Stimulated activated CD8-positive, alpha-beta memory T cell treated with anti-CD3 and anti-CD28 coated beads, Interleukin-7, amount 100 ng/mL, for 4 hours (primary cell): ENCODE measurements at places on chromosomes 3 and 15.

DNA sequence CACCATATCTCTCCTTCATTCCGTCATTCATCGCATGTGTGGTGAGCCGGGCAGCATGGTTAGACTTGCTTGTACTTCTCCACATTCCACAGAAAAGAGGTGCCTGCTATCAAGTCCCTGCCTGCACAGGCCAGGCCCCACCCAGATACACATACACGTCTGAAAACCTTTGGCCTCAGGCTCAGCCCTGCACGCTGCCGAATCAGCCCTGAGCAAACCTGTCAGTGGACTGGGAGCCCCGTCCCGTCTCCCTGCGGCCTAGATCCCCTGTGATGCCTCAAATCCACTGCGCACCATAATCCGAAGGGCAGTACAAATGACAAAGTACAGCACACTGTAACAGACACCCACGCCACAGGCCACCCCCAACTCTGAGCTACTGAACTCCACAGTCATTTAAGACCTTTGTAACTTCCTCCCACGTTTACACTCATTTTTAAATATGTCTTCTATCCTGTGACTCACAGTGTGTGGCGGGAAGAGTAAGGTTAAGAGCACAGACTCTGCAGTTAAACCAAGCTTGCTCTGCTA, 67.1 kb downstream of the MB21D2 start:
- peak; percentile 8 for DNase-seq

GRCh38 chr15:24067733-24068501, 380.8 kb upstream of the NDN start:
- DNase-seq = no peak

GRCh38 chr3:119571688-119572087, 7.6 kb upstream of the ADPRH start:
- DNase-seq = no peak

DNA sequence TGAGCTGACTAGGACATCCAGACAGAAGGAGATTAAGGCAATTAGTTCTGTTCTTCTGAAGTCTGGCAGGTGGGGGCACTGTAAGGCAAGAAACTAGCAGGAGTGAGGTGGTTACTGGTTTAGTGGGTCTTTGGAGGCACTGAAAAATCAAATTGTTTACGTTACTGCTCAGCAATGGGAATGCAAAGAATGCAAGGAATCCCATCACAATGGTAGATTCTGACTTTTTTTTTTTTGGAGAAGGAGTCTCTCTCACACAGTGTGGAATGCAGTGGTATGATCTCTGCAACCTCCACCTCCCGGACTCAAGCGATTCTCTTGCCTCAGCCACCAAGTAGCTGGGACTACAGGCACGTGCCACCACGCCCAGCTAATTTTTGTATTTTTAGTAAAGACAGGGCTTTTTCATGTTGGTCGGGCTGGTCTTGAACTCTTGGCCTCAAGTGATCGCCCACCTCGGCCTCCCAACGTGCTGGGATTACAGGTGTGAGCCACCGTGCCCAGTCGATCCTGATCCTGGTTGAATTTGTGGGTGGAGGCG, 16.4 kb downstream of the FAM107A start:
- no peak for DNase-seq

DNA sequence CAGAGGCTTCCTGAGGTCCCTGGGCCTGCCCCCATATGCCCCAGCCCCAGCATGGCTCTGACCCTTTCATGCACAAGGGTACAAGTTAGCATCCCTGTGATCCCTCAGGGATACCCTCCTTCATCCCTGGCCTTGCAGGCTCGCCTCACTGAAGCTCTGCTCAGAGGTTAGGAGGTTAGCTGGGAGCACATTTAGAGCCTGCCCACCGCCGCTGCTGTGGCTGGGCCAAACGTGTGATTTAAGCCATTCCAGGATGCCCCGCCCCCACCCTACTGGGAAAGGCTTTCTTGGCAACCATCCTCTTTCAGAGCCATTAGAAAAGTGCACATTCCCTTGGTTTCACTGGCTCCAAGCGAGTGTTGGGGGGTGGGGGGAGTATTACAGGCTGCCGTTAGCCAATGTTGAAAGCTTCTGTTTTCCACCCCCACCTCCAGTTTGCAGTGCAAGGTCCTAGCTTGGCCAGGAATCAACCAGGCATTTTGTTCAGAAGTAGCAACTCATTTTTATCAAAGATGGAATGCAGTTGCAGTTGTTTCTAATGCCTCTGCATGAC, 6.3 kb upstream of the HES1 start:
- DNase-seq = no peak
